Common myeloid progenitor, CD34-positive (primary cell): ENCODE measurements at places on chromosomes 3 and 15.

GRCh38 chr15:90099868-90100831 lies 2.1 kb downstream of the IDH2 start:
- no peak for DNase-seq

DNA sequence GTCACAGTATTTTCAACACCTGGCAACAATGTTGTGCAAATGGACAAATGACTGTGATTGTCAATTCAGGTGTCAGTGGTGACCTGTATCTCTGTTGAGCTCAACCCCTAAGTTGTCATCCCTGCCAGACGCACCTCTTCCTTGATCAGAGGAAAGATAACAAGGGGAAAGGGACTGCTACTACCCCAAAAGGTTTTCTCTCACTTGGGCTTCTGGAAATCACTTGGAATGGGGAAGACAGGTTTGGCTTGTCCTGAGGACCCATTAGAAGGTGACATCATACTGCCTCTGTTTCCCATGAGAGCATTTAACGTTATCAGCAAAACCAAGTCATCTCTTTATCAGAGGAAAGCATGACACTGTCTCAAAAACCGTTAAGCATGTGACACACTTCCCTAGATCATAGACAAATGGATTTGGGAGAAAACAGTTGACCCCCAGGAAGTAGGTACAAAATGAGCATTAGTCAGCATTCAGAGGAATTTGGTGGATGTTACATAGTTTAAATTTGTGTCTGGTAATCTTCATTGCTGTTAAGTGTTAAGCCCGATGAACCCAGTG lies 769.5 kb downstream of the GRM7 start:
- no peak for DNase-seq

DNA sequence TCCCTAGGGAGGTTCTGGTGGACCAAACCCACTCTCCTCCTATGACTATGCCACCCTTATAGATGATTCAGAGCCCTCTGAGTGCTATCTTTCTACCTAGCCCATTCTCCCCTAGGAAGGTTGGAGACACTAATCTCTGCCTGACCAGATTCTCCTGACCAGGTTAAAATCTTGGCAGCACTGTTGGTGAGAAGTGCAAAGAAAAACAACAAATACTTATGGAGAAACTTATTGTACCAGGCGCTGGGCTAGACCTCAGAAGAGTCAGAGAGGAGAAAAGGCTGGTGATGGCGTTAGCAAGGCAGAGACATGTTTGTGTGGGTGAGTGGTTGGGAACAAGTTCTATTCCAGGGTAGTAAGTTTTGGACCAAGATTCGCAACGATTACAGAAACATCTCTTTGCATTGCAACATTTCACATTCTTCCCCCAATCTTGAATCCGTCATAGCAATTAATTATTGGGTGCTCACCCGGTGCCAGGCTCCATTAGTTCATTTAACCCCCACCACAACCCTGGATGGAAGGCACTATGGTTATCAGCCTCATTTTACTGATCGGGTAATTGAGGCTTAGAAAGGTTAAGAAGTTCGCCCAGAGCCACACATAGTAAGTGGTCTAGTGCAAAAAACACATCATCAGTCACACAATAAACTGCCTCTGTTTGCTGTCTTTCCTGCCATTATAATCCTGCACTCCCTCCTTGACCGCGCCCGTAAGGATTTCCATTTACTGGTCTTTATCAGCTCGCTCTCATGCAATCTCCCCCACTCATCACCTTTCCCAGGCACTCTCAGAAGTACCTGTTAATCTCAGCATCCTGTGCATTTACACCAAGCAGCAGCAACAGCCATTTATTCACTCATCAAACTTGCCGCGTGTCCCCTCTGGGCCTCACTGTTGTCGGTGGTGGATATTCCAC lies 655 bp upstream of the TSPAN3 start:
- no peak for DNase-seq

DNA sequence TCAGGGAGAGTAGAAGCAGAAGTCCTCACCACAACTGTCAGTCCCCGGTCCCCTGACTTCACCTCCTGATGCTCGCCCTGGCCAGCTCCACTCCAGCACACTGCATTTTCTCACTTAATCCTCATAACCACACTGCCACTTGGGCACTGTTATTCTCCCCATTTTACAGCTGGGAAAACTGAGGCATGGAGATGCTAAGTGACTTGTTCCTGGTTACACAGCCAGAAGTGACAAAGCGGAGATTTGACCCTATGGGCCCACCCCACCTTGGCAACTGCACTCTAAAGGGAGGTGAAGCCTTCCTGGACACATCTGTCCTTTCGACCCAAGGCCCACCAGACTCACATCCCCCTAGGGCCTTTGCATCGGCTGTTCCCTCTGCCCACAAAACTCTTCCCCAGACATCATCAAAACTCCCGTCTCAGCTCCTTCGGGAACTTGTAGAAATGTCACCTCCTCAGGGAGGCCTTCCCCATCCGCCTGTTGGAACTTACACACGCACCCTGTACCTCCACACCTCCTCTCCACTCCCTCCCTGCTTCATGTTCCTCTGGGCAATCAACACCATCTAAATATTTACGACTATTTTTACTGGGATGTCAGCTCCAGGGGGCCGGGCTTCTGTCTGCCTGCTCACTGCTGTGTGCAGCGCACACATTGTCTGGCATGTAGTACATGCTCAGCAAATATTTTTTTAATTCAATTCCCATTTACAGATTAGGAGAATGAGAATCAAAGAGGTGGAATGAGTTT lies 3.1 kb downstream of the GRIP2 start:
- no peak for DNase-seq

- DNase-seq, result no peak
These were observed 891.3 kb downstream of the SQOR start for GRCh38 chr15:46525984-46526725.

DNA sequence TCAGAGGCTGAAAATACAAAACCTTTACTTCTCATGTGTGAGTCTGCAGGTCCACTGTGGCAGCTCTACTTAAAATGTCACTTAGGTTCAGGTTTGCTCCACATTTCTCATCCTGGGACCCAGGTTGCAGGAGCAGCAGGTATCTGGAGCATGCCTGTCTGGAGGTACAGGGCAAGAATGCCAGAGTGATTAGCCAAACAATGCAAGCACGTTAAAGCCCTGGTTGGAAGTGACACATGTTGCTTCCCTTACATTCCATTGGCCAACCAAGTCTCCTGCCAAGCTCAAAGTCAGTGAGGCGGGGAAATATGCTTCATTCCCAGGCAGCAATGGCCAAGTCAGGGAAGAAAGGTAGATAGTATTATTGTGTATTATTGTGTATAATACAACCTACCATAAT lies 76.8 kb upstream of the ARL6 start:
- DNase-seq, result no peak

DNA sequence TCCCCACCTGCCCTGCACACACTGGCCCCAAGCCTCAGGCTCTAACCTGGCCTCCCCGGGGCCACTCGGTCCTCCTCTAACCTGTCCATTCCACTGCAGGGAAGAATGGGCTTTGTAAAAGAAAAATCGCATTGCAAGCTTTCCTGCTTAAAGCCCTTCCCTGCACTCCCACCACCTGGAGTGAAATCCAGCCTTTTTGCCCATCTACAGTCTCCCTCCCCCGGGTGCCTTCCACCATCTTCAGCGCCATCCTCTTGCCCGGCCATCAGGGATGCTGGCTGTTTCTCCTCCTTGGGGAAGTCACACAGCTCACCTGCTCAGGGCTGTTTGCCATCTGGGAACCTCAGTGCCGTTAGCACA lies 266.9 kb downstream of the OCA2 start:
- no peak for DNase-seq

DNA sequence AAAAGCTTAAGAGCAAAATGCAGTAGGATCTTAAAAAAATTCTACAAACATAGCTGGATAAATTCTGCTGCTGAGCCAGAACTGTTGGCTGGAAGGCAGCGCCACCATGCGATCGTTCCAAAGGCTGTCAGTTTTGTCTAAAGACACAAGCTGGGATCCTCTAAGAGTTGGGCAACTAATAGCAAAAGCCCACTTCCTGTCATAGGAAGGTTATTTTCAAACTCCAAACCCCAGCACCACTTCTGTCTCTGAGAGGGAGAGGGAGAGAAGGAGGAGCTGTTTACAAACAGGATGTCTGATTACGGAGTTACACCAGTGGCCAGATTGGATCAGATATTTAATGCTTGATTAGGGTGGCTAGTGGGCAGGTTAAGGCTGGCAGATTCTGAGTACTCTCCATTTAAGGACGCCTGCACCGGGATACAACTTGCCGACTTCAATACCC lies 44.0 kb downstream of the EIF4E3 start:
- DNase-seq, result peak; percentile 80

DNA sequence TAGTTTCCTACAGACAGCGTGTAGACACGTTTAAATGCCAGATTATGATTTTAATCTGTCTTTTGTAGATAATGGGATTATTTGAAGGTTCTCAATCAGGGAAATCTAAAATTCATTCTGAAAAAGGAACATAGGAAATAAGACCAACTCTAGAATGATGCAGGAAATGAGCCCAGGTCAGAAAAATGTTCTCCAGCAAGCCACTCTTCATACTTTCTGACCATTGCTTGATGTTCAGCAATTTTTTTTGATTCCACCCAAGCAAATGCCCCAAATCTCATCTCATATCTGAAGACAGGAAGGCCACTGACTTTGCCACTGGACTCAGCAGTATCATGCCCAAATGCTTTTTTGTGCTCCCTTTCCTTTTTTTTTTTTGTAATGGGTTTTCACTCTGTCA lies 373.4 kb downstream of the LPP start:
- DNase-seq, result no peak

DNA sequence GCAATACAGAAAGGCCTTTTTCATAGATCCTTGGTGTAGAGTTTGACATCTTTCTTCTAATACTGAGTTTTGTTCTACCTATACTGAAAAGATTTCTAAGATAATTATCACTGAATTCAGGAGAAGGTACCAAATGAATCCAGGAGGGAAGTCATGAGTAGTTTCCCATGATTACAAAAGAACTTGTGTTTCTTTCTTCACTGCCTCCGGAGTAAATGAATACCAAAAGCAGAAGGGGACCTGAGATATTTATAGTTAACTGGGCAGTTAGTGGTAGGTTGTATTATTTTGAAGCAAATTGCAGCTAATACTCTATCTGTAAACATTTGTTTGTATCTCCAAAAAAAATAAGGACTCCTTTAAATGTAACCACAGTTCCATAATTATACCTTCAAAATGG lies 175.4 kb downstream of the SUCNR1 start:
- DNase-seq, result no peak

GRCh38 chr3:53163444-53164387 lies 2.7 kb downstream of the PRKCD start:
- DNase-seq, result no peak

DNA sequence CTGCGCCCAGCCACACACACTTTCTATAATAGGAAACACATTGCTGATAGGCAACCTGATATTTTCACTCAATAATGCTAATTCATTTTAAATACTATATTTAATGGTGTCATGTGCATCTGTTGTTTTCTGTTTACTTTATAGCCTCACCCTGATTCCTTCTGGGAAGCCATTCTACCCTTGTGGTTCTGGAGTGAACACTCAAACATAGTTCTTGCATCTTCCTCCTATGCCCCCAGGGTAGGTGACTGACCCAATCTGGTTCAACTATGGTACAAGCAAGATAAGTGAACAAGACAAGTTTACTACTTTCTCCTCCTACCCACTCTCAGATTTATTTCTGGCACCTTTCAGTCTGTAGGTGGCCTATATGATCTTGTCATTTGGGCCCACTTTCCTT lies 4.3 kb upstream of the SCG3 start:
- DNase-seq, result no peak

- DNase-seq, result no peak
These were observed 9.4 kb downstream of the TBC1D23 start for GRCh38 chr3:100270215-100270583.

DNA sequence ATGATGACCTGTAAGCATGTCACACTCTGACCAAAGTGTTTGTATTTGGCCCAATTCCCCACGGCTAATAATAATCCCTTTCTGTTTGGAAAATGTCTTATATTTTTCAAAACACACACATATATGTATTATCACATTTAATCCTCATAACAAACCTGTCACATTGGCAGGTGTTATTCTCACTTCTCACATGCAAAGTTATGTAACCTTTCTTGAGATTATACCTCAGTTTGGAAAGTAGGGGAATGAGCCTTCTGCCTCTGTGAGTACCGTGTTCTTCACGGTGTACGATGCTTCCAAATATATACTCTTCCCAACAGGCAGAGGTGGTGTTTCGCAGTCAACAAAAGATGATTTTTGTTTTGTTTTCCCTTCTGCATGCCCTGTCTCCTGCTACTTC lies 205.6 kb downstream of the TP63 start:
- no peak for DNase-seq

DNA sequence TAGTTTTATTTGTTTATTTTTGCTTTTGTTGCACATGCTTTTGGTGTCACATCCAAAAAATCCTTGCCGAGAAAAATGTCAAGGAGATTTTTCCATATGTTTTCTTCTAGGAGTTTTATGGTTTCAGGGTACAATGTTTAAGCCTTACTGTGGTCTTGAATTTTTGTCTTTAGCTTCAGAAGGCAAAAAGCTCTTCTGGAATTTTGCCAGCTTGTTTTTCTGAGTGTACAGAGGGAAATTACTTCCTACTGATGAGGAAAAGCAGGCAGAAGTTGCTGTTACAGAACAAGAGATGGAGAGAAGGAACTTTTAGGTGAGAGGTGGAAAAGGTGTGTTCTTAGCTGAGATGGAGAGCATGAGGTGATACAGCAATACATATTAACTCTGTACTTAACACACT lies 59.6 kb downstream of the UBE2E2 start:
- no peak for DNase-seq

- no peak for DNase-seq
These were observed 308.6 kb downstream of the MECOM start for GRCh38 chr3:169354774-169355501.

DNA sequence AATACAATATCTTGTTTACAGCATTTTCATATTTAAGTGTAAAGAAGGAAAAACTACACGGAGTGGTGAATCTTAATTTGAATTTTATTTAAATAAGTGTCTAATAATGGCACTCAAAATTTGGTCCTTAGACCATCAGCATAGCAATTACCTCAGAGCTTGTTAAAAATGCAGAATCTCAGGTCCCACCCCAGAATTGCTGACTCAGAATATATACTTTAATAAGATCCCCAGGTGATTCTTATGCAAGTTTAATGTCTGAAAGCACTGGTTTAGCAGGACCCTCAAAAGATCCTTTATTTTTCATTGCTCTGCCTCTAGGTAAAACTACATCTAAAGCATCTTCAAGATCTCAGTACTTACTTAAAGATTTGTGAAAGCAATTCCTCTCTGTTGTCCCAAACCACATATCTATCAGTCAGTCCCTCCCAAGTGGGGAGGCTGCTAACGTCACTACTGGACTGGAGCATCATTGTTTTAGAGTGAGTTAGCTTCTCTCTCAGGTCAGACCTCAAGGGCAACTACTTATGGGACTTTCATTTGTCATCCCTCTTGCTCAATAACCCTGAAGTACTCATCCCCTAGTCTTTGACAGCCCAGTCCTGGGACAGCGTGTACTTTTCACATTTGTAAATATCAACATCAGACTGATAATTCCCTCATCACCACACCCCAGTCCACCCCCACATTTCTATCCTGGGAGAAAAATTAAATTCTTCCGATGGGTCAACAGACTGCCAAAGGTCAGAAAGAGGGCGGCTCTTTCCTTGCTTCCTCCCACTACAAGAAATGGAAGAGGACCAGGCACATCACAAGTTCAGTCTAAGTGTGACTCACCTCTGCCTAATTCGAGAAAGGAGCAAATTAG lies 76.7 kb downstream of the CBLB start:
- no peak for DNase-seq
